Kidney (tissue), 22 donors: ENCODE measurements at places on chromosomes 4 and X.

GRCh38 chrX:118493016-118493415, 2.6 kb upstream of the DOCK11 start:
- no peak for DNase-seq

DNA sequence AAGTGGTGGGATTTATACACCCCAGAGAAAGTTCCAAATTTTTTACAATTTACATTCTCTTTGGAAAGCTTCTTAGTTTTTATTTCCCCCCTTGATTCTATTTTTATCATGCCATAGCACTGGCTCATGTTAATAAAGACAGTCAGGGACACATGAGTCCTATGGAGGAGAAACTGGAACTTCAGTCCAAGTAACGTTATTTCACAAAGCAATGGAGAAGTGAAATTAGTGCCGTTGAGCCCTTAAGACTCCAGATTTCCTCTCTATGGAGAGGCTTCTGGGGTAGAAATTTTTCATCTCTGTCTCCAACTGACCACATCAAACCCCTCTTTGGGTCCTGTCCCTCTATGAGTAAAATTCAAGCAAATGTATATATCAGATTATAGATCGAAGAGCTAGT, 12.8 kb upstream of the TASL start:
- no peak for DNase-seq

DNA sequence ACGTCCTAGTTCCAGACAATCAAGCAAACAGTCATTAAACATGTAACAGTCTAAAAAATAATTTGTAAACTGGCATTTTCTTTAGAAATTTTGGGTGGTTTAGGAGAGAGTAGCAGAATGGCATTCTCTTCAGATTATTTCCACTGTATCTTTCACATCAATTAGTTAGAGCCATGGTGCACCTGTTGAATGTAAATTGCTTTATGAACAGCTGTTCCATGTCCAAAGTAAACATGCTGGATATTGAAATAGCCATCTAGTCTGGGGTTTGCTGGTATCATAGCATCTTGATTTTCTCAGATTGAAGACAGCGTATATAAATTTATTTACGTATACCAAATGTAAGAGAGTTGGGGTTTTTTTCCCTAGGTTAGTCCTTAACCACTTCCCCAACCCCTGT, 143.6 kb downstream of the RCHY1 start:
- no peak for DNase-seq

DNA sequence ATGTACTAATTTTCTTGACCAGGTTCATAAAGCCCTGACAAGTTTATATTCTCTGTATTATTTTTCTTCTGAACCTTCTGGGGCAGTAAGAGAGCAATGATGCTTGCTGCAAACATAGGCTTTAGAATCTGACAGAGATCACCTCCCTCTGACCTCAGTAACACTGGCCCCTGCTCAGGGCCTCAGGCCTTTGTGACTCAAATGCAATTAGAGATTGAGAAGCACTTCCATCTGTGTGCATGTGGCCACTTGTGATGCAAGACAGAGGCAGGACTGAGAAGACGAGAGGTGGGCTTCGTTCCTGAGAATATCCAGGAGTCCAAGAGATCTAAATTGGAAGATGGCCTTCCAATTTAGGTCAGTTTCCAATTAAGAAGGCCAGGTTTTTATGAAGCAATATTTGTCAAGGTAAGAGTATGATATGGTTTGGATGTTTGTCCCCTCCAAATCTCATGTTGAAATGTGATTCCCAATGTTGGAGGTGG, 82.8 kb upstream of the VEGFC start:
- no peak for DNase-seq

DNA sequence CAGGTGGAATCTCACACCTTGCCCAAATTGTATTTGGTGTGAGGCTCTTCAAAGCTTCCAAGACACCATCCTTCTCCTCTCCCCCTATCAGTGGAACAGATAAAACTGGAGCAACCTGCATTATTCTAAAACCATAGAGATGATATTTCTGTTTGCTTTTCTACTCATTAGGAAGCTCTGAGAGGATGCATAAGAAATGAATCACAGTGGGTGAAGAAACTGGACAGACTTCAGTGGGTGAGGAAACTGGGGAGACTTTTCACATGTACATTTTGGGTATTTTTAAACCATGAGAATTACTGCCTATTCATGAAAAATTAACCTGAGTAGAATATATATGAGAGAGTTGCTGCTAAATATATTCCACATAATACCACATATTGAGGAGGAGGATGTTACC, 16.4 kb downstream of the HAND2 start:
- DNase-seq, result no peak

DNA sequence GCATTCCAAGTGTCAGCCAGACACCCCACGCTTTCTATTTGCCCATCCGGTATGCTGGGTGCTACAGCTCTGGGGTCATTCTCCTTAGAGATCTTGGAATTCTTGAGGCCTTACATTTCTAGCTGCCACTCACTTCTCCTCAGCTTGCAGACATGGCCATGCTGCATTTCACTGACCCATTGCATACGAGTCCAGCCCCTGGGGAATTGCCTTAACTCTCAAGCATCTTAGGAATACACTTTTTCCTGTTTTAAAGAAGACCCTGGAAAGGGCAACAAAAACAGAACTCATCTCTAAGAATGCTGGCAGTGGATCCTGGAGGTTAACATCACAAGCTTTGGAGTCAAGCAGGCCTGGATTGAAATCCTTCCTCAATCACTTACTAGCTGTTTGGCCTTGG, 122.0 kb upstream of the LNX1 start:
- DNase-seq, result no peak

DNA sequence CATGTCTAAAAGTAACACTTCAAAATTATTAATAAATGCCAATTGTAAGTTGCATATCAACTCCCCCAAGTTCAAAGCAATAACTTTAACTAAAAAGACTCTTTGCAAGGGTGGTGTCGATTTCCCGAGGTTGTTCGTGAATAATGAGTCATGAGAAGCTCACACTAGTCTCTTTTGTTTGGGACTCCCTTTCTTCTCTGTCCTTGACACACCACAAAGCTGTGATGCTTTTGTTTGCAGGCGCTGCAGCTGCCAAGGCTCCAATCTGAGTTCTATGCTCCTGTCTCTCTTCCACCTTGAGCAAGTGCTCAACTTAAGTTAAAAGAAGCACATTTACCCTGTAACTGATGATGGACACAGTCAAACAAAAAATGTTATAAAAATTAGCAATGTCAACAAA, 65.9 kb downstream of the FAT1 start:
- DNase-seq, result no peak

DNA sequence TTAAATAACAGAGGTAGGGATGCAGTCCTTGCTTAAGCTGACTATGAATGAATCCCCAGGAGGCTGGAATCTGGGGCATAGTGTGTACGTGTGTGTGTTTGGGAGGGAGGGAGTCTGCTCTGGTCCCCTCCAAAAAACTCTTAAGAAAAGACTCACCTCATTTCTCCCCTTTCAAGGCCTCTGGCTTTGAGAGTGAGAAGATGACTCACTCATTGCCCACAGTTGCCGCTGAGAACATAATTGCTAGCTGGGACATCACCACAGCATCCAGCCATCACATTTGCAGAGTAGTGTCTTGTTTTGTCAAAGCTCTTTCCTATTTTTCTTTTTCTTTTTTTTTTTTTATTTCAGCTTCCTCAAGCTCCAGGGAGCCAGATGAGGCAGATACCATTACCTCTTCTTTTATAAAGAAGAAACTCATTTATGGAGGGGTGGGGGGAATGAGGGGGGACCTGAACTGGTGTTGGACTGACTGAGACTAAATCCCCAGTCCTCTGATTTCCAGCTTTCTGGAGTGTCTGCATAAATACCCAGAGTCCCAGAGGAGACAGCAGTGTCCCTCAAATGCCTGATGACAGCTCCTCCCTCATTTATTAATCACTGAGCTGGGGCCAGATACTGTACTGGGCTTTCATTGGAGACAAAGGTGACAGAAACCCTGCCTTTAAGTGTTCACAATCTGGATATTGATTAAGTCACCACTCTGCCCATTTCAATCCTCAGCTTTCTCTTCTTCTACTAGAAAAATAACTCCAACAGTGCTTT, 61.9 kb upstream of the LAS1L start:
- no peak for DNase-seq

DNA sequence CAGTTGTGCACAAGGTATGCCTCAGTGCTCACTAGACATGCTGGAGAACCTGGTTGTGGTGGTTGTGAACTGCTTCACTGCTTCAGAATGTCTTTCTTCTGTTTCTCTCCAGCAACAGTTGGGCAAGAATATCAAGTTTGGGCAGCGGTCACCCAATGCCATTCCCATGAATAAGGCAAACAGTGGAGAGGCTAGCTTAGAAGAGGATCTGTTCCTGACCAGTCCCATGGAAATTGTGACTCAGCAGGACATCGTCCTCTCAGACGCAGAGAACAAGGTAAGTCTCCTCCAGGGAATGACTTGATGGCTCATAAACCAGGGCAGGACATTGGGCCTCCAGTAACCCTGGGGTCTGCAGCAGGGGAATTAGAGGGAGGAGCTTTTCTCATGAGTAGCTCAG, 79.9 kb downstream of the AASDH start:
- no peak for DNase-seq

- no peak for DNase-seq
Measured at GRCh38 chrX:11016728-11017127, 94.4 kb upstream of the HCCS start.

GRCh38 chr4:156718226-156718625, 253.4 kb downstream of the PDGFC start:
- DNase-seq, result no peak
